ENCODE measurements at places on chromosomes 13 and 19.

GRCh38 chr13:111909971-111910671, 156.8 kb upstream of the SOX1 start:
- DNase-seq: no peak

DNA sequence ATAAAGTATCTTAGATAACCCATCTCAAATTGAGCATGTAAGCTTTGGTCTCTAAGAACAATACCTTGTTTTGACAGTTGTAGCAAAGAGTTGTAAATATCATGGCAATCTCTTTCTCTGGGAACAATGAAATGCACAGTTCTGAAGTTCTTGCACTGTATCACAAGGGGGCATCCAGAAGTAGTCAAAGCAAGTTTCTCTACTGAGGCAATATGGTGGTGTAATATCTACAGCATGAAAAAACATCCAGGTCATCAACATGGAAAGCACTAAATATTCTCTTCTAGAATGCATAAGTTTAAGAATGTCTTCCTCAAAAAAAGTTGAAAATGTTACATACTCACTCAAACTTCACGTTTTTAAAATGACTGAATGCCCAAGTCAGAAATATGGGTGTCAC, 19.6 kb downstream of the MTMR6 start:
- DNase-seq: no peak

DNA sequence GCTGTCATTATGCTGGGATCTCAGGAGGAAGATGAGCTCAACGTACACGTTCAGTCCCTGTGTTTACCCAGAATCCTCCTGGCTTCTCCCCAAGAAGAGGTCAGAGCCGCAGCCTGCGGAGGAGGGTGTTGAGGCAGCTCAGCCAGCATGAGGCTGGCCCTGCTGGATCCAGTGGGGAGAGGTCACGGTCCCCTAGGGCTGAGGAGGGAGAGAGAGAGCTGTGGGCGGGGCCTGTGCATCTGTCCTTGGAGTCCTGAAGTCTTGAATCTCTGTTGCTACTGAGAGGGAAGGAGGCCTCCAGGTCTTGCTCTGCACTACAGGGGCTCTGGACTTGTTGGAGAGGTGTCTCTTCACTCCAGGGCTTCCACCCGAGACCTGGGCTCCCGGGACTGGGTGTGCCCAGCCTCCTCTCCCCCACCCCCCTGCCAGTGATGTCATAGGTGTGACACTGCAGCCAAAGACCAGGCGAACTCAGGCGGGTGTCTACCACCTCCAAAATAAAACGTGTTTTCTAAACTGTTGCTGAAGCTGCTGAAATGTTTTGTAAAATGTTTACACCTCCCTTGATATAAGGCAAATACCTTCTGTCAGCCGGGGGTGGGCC, 77.9 kb upstream of the KCTD15 start:
- DNase-seq: no peak

GRCh38 chr13:60957816-60958215, 457.8 kb downstream of the PCDH20 start:
- no peak for DNase-seq

GRCh38 chr13:113880651-113881611, 17.1 kb upstream of the GAS6 start:
- DNase-seq: no peak

DNA sequence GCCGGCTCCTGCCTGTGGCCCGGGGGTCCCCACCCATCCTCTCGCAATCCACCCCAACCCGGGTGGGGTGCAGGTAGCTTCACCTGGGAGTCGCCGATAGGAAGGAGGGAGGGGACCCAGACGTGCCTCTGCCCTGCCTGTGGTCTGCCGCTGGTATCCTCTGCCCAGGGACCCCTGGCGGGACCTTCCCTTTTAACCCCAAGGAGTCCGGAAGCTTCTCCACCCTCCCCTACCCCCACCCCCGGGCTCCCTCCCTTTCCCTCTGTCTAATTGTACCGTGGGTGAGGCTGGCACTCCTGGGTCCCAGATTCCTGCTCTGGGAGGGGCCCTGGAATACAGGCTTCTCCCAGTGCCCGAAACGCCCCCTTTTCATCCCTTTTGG, at the start of gene KLK10:
Gene KLK10, minus strand, starts transcription at position 166 of the 382 bp plus-strand sequence. CDS start 579 bp downstream, outside the sequence.
- DNase-seq: no peak

GRCh38 chr13:50616101-50616500, 227.4 kb downstream of the DLEU7 start:
- DNase-seq: no peak

GRCh38 chr19:11598103-11598483, 810 bp downstream of the ZNF627 start:
- no peak for DNase-seq

DNA sequence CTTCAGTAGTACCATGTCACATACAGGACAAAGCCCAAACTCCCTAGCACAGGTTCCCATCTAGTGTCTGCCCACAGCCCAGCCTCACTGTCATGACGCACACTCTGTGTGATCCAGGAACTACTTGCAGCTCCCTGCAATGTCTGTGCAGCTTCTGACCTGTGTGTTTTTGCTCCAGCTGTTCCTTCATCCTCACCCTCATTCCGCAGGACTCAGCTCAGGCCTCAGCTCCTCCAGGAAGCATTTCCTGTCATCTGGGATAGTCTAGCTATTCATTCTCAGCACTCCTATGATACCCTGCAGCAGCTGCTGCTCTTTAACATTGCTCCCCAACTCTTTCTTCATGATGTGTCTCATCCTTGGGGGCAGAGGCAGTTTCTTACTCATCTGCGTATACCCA, 56.1 kb downstream of the ENOX1 start:
- no peak for DNase-seq

Data from stimulated activated CD4-positive, alpha-beta T cell treated with anti-CD3 and anti-CD28 coated beads, Interleukin-4, amount 100 ng/mL, for 4 hours (primary cell).